ENCODE measurements at places on chromosomes 5 and 9.

GRCh38 chr9:133924453-133924852, 67.7 kb downstream of the VAV2 start:
- no peak for DNase-seq

DNA sequence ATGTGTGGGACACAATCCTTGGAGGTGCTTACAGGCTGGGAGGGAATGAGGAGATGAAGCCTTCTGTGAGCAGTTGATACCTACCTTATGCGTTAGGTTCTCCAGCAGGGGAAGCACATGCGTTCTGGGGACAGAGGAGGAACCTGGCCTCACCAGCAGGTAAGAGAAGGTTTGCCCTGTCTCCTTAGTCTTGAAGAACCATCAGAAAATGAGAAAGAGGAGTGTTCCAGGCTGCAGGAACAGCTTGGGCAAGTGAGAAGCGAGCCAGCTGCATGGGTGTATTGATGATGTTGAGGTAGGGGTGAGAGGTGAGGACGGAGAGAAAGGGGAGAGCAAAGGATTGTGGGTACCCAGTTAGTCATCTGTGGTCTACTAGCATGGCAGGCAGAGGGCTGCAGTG, 156.9 kb upstream of the MVB12B start:
- no peak for DNase-seq

DNA sequence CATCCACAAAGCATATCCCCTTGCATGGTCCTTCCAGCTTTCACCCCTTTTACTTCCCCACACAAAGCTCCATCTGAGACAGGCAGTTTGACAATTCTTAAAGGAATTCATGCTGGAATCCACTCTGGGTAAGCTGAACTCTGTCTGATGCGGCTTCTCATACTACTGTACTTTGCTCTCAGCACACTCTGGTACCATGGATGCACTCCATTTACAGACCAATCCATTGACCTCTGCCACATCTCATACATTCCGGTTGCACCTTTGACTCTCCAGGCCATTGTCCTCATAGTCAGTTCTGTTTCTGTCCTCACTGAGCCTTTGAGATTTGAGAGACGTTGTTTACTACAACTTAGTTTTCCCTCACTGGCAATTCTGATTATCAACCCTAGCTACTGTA, 12.2 kb downstream of the SPATA9 start:
- DNase-seq, result no peak

DNA sequence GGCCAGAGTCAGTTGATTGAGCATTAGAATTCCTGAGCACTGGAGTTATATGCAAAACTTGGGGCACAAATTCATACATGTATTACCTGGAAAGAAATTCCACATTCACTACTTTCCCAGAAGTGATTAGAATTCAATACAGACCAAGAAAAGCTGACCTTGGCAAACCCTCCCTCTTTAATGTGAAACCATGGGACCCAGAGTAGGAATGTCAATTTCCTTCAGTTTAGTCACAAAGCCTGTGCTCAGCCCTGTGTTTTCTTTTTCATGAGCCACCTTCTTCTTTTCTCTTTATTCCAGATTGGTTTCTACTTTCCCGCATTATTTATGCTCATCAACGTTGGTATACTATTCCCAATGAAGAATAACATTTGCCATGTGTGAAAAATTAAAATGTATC, 420.2 kb downstream of the CDH12 start:
- no peak for DNase-seq

GRCh38 chr5:1108023-1108864, 3.6 kb downstream of the SLC12A7 start:
- DNase-seq, result peak; percentile 20

Data from activated CD8-positive, alpha-beta T cell treated with anti-CD3 and anti-CD28 coated beads for 36 hours (primary cell).